Activated CD4-positive, CD25-positive, alpha-beta regulatory T cell treated with anti-CD3 and anti-CD28 coated beads, Interleukin-2, amount 50 U/mL, for 16 hours (primary cell): ENCODE measurements at places on chromosomes 6 and 20.

DNA sequence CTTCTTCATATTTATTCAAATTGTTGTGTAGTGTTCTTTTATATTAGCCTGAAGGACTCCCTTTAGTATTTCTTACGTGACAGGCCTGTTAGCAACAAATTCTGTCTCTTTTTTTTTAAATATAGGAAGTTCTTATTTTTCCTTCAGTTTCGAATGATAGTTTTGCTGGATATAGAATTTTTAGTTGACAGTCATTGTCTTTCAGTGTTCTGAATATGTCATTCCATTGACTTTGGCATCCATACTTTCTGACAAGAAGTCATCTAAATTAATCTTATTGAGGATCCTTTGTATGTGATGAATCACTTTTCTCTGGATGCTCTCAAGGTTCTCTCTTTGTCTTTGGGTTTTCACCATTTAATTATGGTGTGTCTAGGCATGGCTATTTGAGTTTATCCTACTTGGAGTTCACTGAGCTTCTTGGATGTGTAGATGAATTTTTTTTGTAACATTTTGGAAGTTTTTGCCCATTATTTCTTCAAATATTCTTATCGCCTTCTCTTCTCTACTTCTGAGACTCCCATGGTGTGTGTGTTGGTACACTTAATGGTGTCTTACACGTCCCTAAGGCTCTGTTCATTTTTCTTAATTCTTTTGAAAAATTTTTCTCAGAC lies 82.5 kb upstream of the GTSF1L start:
- DNase-seq, result no peak

DNA sequence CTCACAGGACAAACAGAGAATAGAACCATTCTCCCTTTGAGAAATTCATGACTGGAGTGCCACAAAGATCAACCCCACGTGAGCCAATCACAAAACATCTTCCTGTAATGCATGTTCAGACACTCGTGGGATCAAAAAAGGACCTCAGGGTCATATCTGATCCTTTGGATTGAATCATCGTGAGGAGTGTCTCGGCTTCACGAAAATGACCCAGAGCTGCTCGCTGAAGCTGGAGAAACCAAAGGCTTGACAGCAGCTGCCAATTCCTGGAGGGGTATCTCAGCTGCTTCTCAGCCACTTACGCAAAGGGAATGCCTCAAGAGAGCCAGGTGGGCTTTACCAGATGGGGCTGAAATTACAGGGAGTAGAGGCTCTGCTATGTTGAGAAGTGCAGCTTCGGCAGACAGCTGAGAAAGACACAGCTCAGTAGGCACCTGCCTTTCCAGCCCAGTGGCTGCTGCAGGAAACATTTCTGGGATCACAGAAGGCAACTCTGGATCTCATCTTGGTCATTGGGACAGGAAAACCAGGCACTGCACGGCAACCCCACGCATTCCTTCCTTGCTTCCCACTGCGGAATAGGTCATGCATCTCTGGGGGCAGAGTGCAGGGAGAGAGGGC lies 813.1 kb downstream of the KIF16B start:
- DNase-seq, result no peak

DNA sequence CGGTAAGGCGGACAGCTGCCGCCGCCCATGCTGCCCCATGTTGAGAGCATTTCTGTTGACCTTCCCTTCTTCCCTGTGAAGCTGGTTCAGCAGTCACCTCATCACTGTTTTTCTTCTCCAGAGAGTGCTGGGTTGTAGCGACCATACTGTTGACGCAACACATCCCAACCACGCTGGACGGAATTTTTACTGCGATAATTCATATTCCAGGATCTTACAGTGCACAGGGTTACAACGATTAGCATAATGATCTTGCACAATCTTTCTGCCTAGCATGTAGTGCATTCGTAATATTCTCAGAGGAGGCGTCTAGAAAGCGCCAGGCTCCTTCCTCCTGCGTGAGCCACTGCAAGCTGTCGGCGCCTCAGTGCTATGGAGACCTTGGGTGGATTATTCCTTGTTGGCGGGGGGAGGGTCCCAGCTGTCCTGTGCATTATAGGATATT lies 137.0 kb downstream of the MTHFD1L start:
- no peak for DNase-seq

DNA sequence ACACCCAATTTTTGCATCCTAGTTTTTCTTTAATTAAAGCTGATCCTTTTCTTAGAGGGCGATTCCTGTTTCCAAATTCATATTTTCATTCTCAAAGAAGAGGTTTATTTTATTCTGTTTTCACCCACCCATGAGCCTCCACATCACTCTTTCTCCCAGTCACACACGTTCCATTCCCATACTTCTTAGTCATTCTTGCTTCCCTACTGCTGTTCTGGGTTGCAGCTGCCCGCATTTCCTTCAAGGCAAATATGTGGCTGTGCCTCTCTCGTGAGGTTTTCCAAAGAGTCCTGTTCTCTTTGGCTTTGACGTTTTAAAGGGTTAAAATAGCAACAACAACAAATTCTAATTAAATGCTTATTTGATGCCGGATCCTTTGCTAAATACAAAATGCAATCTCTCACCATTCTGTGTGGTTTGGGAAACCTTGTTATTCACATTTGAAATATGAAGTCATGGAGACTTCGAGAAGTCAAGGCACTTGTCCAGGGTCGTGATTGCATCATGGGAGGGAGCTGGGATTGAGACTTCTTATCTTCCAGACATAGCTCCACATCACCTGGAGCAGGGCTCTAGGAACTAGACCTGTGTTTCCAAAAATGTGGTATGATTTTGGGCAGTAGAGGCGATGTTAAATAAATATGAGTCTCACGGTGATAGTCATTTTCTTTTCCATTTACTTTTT lies 126.6 kb downstream of the DOK5 start:
- DNase-seq, result no peak

- DNase-seq, result no peak
Measured at GRCh38 chr20:41738604-41739206, 120.5 kb upstream of the CHD6 start.

DNA sequence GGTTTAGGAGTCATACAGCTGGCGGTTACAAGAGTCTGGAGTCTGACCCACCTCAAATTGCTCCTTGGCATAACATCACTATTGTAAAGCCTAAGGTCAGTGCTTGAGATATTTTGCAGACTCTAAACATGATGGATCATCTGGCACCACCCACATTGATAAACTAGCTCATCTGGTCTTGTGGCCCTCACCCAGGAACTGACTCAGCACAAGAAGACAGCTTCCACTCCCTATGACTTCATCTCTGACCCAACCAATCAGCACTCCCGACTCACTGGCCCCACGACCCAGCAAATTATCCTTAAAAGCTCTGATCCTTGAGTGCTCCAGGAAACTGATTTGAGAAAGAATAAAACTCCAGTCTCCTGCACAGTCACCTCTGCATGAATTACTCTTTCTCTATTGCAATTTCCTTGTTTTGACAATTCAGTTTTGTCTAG lies 115.9 kb downstream of the CD24 start:
- no peak for DNase-seq

DNA sequence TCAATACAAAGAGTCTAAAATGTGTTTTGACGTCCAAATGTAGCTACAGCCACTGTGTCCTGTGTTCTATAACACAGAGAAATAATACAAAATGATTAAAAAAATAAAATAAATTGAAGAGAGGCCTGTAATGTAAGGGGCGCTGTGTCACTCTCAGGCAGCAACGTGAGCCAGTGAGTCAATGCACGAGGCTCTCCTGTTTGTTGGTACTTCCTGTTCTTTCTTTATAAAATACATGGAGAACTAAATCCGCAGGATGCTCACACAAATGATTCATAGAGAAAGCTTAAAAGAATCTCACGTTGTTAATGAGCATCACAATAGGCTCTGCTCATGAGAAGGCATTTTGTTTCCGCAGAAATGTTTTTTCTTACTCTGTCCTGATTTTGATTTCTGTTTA lies 635.0 kb upstream of the AGPAT4 start:
- DNase-seq, result no peak

DNA sequence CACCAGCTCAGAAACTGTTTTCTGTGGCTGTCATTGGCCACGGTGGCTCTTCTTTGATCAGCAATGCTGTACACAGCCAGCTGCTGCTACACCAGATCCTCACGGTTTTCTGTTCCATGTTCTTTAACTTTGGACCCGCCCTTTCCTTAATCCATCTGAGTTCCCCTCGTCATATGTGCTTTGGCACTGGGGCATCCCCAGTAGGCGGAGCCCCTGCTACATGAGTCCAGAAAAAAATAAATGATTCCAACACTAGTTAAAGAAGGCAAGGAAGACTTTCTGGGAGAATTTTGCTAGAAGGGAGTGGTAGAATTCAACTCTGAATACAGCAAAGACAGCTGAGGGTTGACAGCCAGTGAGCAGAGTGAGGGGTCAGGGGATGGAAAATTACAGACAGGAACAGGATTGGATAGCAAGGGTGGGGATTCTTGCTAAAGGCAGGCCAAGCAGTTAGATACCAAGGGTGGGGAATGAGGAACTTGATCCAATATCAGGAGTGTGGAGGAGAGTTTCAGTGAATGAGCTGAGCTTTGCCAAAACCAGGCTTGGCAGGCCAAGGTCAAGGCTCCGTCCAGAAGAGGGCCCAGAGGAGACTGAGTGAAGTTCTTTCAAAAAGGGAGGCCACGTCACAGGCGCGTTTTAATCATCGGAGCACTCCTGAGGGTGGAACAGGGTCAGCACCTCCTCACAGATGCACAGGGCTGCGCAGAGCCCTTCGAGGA lies 391.8 kb downstream of the CDH4 start:
- DNase-seq, result no peak

- no peak for DNase-seq
Measured at GRCh38 chr20:33882481-33882880, 71.3 kb downstream of the CHMP4B start.

- no peak for DNase-seq
Measured at GRCh38 chr6:147173140-147173539, 31.1 kb upstream of the STXBP5 start.

- DNase-seq, result no peak
Measured at GRCh38 chr6:125791151-125791819, 525 bp downstream of the NCOA7 start.

DNA sequence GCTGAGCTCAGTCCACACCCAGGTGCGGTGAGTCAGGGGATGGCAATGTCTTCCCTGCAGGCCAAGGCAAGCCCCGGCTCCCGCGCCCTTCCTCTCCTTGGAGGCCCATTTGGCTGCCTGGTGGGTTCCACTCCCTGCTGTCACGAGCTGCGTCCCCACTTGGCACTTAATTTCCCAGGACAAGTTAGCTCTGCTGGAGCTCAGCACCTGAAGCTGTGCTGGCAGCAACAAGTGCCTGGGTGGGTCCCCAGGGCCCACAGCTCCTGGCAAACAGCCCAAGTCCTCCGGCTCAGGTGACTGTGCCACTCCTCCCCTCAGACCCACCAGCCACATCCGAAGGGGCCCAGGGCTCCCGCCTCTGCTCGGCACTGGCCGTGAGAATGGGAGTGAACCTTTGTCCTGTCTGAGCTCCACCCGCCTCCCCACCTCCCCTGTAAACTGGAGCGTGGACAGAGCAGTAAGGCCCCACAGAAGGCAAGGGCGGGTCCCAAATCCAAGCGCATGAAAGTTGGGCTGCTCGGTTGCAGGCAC lies 16.9 kb downstream of the LAMA5 start:
- DNase-seq, result no peak
